ENCODE measurements at places on chromosomes 7 and 10.

- no peak for DNase-seq
Measured at GRCh38 chr7:50868426-50869100, 85.9 kb upstream of the GRB10 start.

GRCh38 chr7:149787428-149788299, 14.3 kb upstream of the ZNF467 start:
- DNase-seq: no peak

DNA sequence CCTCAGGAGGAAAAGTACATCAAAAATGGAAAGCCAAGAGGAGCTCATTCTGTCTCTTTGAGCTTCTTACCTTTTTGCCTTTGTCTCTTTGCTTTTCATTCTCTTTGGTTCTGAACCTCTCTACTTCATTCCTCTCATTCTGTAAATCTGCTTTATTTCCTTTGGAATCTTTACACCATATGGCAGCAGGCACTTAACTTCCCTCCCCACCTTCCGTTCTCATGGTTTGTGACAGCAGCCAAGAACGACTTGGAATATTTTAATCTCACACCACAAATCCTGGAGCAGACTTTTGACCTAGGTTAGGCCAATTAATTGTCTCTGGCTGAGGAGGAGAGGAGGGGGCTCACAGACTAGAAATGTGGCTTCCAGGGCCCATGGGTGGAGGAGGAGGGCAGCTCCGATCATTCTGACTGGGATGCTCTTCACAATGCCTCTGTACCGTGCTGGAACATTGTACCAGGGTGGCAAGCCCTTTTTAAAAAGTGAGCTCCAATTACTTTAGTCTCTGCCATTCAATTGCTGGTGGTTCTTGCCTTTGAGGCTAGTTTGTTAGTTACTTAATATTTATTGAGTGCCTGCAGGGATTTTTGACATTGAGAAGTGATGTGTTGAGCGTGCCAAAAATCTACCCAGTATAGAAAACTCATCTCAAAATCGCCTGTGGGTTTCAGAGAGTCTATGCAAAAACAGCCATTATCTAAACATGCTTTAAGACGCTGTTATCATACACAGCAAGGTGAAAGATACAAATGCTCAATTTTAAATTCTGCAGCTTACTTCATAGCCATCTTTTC, 386.6 kb downstream of the DPP6 start:
- no peak for DNase-seq

GRCh38 chr7:155368894-155369600, 71.4 kb downstream of the INSIG1 start:
- DNase-seq: no peak

- DNase-seq: no peak
Measured at GRCh38 chr7:138753610-138754009, 44.2 kb upstream of the TMEM213 start.

- no peak for DNase-seq
Measured at GRCh38 chr7:117827862-117828261, 45.4 kb downstream of the CTTNBP2 start.

DNA sequence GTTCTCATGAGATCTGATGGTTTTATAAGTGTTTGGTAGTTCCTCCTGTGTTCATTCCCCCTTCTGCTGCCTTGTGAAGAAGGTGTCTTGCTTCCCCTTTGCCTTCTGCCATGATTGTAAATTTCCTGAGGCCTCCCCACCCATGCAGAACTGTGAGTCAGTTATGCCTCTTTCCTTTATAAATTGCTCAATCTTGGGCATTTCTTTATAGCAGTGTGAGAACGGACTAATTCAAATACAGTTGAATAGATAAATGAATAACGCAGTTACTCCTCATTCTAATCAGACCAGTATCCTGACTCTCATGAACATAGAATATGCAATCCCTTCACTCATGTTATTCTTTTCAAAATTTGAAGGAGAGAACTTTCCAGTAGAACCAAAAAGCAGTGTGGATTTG, 375.0 kb upstream of the FZD8 start:
- DNase-seq: no peak

- no peak for DNase-seq
Measured at GRCh38 chr10:125592897-125593296, 90.1 kb downstream of the TEX36 start.

DNA sequence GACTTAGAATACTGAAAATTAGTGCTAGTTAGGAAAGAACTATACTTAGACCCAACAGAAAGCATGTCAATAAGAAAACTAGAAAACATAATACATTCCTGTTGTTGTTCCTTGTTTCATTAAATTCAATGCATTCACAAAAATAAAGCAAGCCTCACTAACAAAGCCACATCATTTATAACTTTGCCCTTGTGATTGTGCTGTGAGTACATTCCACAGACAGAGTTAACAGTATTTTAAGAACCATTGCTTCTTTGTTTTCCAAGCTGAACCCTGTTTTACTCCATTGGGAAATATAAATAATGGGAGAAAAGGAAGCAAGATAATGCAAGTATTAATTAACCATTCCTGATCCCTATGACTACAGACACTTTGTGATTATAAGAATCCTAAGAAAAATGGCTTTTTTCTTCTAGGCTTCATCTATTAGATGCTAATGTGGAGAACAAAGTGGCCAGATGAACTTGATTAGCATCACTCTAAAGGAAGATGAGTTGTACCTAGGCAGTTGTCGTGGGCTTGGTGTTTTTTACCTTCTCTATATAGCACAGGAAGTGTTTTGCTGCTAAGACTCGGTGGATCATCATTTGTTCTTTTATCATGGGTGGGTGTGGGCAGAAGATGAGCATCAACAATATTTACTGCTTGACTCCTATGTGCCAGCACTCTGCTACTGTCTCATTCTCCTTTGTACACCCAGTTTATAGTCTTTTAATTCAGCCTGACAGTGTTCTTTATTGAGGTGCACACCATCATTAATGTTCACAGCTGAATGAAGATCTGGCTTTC, 34.2 kb upstream of the ZNRF2 start:
- no peak for DNase-seq

DNA sequence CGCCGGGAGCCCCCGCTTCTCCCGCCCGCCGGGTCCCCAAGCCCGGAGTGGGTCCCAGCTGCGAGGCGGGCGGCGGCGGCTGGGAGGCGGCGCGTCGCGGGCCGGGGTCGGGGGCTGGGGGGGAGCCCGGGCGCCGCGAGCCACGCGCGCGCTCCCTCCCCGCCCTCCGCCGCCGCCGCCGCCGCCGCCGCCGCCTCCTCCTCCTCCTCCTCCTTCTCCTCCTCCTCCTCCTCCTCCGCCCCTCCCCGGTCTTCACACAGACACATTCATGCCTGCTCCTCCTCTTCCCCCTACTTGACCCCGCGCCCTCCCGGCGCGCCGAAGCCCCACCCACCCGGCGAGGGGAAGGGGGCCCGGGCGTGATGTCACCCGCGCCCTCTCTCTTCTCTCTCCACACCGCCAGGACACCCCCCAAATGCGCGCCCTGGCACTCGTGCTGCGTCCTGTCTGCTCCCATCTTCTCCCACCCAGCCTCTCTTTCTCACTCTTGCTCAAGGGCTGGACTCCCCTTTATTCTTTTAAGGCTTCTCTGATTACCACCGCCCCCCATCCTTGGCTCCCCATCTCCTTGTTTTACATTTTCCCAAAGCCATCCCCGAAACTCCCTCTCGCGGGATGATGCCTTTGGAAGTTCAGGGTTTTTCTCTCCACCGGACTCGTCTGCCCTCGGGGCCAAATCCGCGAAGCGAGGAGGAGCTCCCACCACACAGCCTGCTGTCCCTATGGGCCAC, 967 bp upstream of the GLI3 start:
- no peak for DNase-seq

- no peak for DNase-seq
Measured at GRCh38 chr10:50740293-50740648, 535 bp downstream of the ASAH2B start.

DNA sequence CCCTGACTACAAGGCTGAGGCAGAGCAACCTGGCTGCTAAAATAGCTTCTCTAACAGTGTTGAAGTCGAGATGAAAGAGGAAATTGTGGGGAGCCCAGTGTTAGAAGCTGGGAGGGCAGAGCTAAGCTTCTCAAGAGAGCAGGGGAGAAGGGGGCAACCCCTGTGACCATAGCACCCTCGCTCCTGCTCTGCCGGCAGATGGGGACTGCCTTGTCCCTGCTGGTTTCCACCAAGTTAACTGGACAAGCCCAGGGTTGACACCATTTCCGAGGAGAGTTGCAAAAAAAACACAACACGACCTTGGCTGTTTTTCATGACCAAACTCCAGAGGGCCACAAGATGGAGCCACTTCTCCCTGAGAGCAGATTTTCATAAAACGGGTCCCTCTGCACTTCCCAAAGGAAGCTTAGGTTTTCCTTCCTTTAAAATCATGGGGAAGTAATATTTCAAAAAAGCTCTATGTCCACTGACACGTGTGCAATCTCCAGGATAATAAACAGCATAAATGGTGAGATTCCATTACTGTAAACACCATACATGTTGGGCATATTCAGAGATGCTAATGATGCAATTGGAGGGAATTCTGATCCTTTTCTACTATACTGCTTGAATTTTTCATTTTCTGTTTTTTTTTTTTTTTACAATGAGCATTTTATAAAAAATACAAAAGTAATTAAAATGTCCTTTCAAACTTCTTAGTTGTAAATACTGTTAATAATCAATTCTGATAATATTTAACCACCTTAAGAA, 140.4 kb downstream of the PIP4K2A start:
- DNase-seq: no peak

GRCh38 chr7:31860925-31861324, 173.9 kb downstream of the PPP1R17 start:
- DNase-seq: no peak

- DNase-seq: no peak
Measured at GRCh38 chr7:102843850-102844249, 69.0 kb upstream of the LRRC17 start.

- DNase-seq: no peak
Measured at GRCh38 chr7:148336411-148336810, 254.2 kb upstream of the C7orf33 start.

DNA sequence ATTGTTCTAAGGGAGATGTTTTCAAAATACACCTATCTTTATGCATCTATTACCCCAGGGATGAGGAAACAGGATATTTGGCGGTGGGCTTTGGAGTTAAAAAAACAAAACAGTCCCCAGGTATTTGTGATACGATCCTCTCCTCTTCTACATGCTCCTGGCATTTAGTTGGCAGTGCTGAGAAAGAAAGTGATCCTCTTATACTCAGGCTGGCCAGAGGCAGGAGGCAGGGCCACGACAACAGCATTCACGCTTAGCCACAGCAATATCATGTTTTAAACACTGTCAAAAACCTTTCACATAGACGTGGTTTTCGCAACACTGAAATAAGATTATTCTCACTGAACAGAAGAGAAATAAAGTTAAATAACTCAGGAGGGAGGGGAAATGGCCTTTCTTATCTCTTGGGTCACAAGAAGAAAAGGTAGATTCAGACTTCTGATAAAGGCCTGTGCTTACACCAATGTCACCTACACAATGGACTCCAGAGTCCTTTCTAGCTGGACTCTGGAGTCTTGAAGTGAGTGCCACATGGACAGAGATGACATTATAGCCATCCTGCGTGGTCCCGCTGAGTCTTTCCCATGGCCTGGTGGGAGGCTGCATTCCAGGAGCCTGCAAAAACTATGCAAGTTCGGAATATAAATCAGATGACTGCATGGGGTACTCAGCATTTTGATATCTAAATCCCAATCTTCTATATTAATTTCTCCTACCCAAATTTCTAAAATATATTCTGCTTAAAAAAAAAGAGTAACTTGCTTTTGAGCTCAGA, 88.7 kb downstream of the PIP4K2A start:
- DNase-seq: no peak

DNA sequence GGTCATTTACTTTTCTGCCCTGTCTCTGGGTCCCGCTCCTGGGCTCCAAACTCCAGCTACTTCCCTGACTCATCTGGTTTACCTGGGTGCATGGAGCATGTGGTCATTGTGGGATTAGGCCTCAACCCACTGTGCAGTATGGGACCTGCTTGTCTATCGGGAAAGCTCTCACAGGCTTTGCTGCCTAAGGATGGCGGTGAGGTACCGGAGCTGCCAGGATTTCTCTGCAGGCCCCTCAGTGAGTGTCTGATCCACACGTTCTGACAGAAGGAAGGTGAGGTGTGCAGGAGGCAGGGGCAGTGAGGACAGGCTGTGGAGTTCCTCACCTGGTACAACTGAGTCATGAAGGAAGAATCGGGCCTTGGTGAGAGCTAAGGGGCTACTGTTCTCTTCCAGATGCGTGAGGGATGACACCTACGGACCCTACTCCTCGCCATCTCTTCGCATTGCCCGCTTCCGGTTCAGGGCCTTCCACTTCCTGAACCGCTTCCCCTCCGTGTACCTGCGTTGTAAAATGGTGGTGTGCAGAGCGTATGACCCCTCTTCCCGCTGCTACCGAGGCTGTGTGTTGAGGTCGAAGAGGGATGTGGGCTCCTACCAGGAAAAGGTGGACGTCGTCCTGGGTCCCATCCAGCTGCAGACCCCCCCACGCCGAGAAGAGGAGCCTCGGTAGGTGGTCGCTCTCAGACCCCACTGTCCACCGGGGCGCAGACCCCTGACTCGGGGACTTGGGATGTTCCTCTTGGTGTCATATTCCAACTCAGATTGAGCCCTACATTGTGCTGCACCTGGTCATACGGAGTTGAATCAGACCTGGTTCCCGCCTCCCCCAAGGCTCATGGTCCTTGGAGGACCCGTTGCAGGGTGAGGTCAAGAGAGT, 56.7 kb downstream of the C10orf120 start:
- no peak for DNase-seq

DNA sequence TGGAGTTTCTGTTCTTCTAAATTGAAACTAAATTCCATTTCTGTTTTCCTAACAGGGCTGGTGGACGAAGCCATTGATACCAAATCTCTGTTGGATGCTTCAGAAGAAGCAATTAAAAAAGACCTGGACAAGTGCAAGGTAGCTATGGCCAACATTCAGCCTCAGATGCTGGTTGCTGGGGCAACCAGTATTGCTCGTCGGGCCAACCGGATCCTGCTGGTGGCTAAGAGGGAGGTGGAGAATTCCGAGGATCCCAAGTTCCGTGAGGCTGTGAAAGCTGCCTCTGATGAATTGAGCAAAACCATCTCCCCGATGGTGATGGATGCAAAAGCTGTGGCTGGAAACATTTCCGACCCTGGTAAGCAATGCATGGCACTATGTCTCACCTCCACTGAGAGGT, 45.6 kb downstream of the AP3M1 start:
- no peak for DNase-seq

- DNase-seq: no peak
Measured at GRCh38 chr10:47400251-47400650, 16.2 kb upstream of the ZNF488 start.

DNA sequence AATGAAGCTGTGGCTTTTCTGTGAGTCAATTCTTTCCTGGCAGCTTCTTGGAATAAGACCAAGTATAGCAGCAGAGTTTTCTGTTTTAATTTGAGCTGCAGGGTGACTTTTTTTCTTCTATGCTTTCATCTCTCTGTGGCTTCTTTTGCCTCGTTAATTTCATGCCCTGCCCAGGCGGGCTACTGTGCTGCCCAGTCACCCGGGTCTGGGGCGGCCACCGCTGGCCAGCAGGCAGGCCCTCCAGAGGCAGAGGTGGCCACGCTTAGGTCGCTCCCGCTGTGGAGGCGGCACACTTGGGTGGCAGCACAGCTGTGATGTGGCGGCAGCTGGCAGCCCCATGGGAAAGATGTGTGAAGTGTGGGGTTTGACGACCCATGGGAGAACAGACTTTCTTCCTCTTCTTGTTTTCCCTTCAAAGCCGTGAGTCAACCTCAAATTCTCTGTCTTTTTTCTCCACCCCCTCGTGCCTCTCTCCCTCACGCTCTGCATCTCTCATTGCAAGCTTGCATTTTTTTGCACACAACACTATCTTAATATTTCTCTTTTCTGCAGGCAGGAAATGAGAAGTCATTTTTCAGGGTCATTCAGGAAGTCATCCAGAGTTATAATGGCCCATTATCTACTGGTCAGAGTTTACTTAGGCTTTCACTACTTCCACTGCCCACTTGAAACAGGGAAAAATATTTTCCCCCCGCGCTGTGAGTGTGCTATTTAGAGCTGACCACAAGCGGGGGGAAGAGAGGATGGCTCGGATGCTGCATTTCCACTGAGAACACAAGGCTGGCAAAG, 67.8 kb downstream of the EGFR start:
- no peak for DNase-seq

All from activated CD4-positive, CD25-positive, alpha-beta regulatory T cell treated with anti-CD3 and anti-CD28 coated beads, Interleukin-2, amount 50 U/mL, for 16 hours (primary cell).